Cortex of kidney (tissue), 1 donor: ENCODE measurements at places on chromosomes 5 and 9.

DNA sequence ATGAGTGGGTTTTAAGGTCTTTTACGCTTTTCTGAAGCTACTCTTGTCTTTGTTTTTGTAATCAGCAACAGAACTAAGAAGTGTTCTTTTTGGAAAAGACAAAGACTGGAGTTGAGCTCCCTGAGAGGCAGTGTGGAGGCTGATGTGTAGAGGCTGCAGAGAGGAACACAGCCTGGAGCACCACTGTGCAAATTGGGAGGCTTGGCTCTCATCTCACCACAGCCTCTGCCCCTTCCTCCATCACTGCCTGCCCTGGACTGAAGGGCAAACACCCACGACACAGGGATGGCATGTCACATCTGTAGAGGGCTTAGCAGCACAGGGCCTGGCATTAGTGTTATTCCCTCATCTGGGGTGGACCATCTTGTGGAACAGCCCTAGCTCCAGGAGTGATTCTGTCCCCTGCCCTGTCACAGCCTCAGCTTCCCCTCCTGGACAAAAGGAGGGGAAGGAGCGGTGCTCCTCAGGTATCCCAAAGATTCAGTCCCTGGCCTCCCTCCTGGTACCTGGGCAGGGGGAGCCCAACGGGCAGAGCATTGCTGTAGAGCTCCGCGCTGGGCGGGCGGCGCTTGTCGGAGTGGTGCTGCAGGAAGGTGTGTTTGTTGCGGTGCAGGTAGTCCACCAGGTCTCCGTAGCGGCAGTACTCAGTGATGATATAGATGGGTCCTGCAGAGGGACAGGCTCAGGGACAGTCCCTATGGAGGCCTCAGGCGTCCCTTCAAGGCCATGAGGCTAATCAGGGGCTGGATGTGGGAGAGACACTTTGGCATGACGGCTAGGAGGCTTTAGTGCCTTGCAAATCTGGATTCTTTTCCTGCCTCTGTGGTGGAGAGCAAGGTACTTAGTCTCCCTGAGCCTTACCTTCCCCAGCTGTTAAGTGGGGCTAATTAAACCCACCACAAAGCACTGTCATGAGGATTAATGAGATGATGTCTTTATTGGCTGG lies 32.8 kb downstream of the PDGFRB start:
- no peak for DNase-seq

GRCh38 chr9:81053298-81054025 lies 635.9 kb downstream of the TLE1 start:
- DNase-seq = no peak

GRCh38 chr5:902129-902916 lies 9.6 kb downstream of the TRIP13 start:
- no peak for DNase-seq

- DNase-seq = no peak
Measured at GRCh38 chr9:132412089-132412488, 2.1 kb downstream of the CFAP77 start.

DNA sequence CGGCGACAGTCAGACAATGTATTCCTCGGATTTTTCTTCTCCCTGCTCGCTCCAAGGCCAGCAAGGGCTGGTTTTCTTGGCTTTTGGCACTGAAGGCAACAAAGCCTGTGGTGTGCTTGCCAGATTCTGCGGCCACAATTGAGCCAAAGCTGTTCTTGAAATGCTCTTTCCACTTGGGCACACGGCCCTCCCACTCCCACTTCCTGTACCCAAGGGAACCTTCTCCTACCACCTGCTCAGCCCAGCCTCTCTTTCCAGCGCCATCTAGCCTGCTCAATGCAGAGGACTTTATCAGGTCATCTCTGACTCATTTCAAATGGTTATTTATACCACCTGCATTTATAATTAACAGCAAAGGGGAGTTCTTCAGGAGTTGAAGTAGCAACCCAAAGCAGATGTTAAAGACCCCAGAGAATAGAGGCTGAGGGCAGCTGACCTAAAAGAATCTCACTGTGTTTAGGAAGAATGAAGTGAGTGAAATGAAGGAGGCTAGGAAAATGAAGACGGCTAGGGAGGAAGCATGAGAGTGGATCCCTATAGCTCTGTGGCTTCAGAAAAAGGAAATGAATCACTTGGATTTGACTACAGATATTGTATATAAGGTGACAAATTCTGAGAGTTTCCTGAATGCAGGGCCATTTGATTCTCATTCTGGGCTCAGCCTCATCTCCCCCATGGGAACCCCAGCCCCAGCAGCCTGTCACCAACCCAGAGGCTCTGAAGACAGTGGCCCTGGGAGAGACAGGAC lies 439.0 kb downstream of the ENC1 start:
- DNase-seq = no peak

DNA sequence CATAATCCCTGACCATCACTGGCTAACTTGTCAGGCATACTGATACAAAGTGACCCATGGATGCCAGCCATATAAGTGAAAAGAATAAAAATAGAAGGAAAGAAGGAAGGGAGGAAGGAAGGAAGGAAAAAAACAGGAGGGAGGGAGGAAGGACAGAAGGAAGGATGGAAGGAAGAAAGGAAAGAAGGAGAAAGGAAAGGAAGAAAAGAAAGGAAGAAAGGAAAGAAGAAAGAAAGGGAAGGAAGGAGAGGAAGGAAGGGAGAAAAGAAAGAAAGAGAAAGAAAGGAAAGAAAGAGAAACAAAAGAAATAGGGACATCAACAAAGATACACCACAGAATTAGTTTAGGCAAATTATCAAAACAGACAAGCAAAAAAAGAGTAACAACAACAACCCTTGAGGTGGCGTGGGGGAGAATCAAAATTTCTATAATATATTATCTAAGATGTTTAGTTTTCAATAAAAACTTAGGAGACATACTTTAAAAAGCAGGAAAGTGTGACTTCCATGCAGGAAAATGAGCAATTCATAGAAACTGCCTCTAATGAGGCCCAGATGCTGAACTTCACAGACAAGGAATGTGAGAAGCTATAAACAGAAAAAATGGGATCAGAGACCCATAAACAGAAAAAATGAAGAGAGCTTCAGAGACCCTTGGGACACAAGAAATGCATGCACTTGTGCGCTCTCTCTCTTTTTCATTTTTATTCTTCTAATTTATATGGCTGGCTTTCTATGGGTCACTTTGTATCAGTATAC lies 96.1 kb upstream of the NFIL3 start:
- DNase-seq = no peak

DNA sequence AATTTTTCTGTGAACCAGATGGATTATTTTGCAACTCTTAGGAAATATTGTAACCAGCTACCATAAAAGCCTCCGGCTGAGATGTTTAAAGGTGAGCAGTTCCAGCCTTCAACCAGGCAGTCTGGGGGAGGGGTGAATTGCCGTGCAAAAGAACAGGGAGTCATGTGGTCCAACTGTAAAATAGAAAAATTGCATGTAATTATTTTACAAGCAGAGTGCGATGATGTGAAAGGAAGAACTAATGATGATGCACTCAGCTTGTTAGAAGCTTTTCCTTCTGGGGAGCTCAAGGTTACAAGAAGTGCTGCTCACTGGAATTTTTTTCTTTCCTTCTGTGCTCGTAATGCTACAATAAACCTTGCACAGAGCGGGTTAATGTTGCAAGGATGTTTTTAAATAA lies 188.7 kb upstream of the ITGA1 start:
- no peak for DNase-seq

DNA sequence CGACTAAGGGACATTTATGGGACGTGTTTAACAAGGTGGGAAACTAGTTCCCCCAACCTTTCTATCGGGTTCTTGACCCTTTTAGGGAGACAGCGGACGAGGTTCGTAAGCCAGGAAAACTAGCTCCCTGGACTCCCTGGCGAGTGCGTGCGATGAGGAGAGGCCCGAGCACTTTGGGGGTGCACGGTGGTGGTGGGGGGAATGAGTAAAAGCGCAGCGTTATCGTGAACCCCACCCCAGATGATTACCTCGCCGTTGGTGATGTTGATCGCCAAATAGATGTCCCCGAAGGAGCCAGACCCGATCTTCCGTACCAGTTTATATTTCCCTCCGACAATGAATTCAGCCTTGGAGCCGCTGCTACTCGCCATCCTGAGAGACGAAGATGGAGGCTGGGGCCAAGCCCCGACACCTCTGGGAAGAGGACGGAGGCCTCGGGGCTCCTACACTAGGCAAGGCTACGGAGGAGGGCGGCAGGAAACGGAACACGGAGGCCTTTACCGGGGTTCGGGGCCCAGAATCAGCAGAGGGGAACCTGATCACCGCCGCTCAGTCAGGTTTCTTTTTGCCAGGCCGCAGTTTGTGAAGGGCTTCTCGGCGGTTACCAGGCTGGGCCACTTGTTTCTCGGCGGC lies 529 bp downstream of the CSNK1A1 start:
- no peak for DNase-seq

GRCh38 chr5:151781201-151781600 lies 9.4 kb downstream of the G3BP1 start:
- DNase-seq = no peak

- DNase-seq = no peak
Measured at GRCh38 chr5:125888358-125888757, 534.9 kb upstream of the GRAMD2B start.

DNA sequence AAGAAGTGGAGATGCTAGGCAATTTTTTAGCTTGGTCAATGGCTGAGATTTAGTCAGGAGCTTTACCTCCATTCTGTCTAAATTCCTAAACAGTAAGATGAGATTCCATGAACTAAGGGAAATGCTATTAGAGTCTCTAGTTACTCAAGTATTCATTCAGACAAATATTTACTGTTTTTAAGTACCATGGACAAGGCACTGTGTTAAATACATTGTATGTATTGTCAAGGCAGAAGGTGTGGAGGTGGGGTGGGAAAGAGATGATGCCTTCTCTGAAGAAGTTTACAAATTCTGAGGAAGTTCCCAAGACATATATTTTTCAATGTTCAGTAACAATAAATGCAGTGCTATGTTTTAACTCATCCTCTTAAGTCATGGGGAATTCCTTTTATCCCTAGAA lies 459.9 kb upstream of the NMUR2 start:
- DNase-seq = no peak

DNA sequence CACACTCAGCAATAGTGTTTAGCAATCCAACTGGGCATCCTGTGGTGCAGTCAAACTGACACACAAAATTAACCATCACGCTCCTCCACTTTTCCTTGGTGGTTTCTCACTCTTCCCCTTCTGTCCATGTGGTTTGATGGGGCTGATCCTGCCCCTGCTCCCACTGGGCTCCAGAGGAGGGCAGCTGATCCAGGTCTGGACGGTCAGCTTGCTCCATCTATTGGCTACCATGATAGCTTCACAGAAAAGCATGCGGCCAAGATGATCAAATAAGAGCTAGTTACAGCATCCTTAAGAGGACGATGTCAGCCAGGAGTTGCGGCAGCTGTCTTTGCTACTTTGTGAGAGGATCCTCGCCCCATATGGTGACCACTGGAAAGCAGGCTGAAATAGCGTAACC lies 29.6 kb upstream of the RANBP17 start:
- DNase-seq = no peak

DNA sequence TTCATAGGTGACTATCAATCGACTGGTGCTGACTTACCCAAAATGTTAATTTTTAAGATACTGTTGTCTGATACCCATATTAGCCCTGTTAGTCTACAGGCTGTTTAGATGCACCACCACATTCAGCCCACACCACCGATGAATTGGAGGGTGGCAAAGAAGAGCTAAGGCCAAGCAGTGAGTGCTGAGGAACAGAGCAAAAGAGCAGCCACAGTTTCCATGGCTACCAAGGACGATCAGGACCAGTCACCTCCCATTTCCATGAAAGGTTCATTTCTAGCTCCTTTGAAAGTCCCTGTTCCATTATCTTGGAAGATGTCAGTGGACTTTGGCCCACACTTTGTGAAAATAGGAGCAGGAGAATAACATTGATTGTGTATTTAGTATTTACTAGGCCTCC lies 362.9 kb downstream of the TRIM32 start:
- DNase-seq = no peak

DNA sequence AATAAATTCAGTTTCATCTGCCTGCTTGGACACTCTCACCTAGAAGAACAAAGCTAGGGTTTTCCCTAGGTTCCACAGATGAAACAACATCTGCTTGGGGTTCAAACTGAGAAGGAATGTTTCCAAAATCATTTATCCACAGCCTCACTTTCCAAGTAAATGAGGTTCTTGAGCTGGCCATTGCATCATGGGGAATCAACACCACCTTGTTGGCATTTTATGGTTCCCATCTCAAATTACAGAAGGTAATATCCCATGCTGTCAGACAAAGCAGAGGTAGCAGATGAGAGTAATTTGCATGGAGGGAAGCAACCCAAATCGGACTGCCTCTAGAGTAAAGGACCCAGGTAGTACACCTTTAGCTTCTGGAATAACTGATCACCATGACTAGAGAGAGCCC lies 10.5 kb upstream of the NR4A3 start:
- no peak for DNase-seq

DNA sequence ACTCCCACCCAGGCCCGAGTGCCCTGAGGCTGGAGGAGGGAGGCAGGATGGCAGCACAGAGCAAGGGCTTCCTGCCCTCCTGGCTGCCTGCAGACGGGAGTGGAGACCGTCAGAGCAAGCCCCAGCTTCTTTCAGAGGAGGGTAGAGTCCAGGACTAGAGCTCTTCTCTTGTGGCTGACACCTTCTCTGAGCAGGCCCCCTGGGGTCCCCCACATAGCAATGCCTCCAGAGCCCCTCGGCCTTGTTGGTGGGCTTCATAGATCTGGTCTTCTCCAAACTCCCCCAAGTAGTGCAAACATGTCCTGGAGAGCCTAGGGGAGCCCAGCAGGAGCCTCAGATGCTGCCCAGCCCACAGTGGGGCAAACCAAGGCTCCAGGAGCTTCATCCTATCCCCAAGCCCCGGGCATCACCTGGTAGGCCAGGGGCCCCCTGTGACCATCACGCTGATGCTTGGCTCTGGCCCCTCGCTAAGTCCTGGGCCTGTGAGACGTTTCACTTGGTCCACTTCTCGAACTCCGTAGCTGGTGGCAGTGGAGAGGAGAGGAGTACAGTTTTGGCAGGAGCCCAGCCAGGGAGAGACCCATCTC lies 2.0 kb downstream of the MZB1 start:
- no peak for DNase-seq

GRCh38 chr9:78234810-78235209 lies 1.1 kb upstream of the CEP78 start:
- DNase-seq = no peak
